NCI-H1436 (cell line): ENCODE measurements at places on chromosomes 11 and 22.

DNA sequence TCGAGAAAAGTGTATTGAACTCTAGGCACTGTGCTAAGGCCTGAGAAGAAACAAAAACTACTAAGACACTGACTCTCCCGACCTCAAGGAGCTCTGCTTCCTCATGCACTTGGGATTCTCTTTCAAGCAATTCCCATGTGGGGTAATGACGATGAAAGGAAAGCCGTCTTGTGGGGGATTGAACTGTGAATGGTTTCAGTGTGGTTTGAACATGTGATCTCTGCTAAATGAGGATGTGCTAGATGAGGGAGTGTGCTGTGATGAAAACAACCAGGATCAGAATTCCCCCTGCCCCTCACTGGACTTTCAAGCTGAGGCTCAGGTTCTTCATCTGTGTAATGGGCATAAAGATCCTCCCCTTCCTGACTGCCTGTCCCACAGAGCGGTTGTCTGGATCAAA, 74.9 kb downstream of the DEPDC5 start:
- DNase-seq: no peak

DNA sequence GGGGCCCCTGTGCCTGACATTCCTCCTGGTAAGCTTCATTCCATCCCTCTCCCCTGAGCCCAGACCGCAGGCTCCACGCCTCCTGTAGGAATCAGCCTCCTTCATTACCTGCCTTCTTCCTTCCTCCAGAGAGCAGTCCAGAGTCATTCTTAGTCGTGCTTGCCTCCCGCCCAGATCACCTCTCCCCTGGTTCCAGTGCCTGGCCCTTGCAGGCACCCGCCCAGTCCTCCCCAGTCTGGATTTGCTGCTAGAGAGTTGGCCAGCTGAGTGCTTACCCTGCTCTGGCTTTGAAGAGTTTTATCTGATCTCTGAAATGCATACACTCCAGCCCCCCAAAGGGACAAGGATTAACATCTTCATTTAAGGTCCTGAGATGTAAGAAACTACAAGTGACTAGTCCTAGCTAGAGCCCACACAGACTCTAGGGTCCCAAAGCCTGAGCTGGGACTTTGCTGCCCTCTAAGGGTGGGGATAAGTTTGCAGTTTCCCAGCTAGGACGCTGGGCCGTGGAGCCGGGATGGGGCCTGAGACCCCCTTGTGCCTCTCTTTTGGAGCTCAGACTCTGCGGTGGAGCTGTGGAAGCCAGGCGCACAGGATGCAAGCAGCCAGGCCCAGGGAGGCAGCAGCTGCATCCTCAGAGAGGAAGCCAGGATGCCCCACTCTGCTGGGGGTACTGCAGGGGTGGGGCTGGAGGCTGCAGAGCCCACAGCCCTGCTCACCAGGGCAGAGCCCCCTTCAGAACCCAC, 1.6 kb downstream of the NR1H3 start:
- no peak for DNase-seq

DNA sequence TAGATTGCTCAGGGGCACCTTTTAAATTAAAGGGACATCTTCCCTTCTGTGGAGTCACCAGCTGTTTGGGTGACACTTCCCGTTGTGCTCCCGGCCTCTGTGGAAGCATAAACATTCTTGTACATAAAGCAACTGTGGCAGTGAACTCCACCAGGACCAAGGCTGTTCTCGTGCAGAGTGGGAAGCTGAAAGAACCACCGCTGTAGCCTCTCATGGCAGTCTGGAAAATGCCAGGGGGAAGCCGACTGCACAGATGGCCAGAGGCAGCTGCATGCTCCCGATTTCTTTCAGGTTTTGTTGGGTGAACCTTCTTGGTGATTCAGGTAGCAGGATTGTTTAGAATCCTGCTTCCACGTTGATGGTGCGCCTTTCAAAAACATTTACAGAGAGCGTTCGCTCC, 10.3 kb downstream of the UBASH3B start:
- no peak for DNase-seq

DNA sequence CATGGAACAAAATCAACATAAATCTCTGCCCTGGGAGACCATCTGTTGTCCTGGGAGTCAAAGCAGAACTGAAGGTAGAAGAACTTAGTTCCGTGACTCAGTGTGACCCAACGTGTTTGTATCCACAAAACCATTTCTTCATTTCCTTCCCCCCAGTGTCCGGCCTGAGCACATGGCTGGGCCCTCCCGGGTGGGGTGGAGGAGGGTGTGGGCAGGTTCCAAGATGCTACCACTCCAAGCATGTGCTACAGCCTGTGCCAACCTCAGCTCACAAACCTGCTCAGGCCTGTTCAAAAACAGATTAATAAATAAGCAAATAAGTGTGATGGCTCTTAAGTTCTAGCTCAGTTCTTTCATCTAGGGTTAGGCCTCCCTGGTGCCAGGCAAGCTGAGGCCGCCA, 55.3 kb downstream of the SHANK2 start:
- DNase-seq: no peak

- DNase-seq: no peak
Measured at GRCh38 chr22:49740242-49740641, 87.4 kb downstream of the BRD1 start.

DNA sequence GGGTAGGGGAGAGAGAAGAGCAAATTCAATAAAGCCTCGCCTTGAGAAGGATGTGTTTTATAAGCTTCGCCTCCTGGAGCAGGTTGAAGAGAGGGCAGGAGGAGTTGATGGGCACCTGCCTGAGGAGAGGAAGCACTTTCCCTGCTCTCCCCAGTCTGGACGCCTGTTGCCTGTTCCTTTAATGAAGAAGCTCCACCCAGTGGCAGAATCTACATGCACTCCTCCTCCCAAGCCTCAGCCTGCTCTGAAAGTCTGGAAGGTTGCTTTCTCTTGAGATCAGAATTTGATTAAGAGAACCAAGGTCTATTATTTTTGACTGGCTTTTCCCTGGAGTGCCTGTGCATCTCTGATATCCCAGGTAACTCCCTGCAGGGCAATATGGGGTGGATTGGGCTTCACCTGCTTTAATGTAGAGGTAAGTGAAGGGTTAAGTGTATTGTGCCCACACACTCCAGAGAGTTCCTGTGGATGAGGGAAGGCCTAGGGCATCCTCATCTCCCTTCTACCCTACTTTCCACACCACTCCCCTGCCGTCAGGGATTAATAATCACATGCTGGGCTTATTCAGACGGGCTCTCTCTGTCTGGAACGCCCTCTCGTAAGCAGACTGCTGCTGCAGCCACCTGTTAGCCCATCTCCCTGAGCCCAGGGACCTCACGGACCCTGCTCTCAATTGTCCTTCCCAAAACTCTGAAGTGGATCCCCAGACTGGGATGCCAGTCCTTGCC, 22.3 kb downstream of the NTM start:
- no peak for DNase-seq

- DNase-seq: no peak
Measured at GRCh38 chr11:35182317-35182939, 43.5 kb downstream of the CD44 start.

DNA sequence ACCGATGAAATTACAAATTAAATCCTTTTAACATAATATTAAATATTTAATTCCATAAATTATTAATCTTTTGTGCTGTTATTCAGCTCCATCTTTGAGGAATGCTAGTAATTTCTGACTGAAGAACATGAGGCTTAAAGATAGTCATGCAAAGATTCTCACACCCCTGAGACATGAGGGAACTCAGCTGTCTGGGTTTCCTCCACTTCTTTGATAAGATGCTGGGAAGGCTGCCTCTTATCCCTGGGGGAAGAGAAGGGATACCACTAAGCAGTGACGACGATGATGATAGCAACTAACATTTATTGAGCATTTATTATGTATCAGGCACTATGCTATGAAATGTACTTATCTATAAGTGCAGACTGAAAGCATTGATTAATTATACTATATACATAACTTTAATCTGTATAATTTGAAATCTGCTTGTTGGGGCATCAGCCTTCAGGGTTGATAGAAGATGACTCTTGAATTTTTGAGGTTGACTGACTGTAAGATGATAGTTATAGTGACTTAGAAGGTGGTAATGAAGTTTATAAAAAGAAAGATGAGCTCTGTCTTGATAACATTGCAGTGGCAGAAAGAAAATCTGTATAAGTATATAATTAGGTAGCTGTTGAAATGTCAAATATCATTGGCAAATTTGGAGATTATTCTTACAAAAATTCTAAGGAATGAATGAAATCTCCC, 78.4 kb downstream of the SIK2 start:
- DNase-seq: no peak
